BJ (cell line): ENCODE measurements at places on chromosomes 4 and X.

GRCh38 chrX:95728446-95728845 lies 956.2 kb upstream of the DIAPH2 start:
- DNase-seq, result no peak

GRCh38 chr4:8201321-8201781 lies 2.3 kb downstream of the SH3TC1 start:
- DNase-seq, result no peak

DNA sequence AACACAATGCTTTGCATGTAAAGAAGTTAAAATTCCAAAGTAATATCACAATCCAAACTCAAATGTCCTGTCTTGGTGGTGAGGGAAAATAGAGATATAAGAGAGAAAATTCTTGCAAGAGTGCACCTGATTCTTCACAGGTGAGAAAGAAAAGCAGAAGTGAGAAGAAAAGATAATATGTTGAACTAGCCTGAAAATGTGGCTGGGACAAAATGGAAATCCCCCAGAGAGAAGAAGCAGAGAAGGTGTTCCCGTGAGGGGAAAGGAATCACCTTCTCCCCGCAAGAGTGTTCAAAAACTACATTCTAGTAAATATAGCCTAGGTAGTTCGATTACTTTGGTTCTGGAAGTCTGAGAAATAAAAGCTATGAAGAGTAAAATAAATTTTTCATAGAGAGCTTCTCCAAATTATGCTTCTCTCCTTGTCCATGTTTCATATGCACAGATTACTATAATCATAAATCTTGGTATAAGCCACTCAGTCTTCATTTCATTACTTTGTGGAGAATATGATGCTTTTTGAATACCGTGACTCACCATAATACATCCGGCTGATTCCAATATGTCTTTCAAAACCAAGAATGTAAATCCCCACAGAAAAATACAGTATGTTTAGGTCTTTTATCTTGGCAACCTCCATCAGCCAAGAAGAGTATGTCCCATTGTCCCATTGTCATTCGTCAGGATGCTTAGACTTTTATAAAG lies 63.1 kb downstream of the COX18 start:
- no peak for DNase-seq

GRCh38 chr4:80321776-80322175 lies 13.8 kb upstream of the CFAP299 start:
- DNase-seq, result no peak

DNA sequence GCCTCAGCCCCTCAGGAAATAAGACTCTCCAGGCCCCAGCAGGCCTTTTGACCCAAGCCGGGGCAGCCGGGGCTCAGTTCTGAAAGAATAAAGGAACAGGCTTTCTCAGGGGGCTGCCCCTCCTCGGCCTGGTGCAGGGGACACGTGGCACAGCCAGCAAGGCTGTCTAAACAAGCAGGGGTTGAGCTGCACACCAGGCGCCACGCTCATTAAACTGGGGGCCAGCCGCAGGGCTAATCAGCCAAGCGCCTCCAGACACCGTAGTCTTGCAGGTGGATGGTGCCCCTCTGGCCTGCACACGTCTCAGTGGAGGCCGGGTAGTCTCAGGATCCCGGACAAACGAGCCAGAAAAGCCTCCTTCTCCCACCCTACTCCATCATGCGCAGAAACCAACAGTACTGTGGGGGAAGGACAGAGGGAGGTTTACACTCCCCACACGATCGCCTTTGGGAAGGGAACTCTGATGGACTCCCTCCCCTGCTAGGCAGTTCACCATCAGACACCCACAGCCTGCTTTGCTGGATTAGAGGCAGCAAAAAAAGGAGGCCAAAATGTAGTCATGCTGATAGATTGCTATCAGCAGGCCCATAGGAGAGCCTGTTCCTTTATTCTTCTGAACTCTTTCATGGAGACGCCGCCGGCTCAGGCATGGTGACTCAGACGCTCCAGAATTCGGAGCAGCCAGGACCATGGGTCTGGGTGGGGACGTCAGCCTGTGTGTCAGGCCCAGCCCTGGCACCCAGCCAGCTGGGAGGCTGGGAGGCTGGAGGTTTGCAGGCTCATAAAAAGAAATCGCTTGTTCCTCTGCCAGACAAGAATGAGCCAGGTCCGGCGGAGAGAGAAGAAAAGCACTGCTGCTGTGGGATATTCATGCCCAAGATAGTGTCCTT lies 342.4 kb downstream of the BCOR start:
- peak; percentile 74 for DNase-seq

DNA sequence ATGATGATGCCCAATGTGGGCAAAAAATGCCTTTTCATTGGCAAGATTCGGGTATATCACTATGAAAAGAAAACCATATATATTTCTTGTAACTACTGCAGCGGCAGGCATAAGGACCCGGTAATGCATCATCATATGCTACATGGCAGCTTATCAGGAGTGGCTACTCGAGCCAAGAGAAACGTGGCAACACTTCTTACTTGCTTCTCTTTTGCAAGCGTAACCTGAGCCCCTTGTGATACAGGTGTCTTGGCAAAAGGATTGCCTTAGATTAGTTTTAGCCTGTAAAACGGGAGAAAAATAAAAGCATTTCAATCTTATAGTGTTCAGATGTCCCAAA lies 280.3 kb downstream of the SPRY1 start:
- DNase-seq, result no peak

DNA sequence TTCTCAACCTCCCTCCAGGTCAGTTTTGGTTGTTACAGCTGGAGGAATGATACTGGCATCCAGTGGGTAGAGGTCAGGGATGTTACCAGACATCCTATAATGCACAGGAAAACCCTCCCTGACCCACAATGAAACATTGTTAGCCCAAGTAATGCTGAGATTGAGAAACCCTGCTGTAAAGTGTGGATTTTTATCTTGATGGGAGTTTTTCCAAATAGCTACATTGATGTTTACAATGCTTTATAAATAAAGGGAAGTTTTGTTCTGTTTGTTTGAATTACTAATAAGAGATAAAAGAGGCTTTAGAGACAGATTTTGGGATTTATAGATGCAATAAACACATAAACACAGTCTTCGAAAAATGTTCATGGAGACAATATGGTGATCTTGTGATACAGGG lies 194.0 kb upstream of the NUDT6 start:
- no peak for DNase-seq

- no peak for DNase-seq
Measured at GRCh38 chrX:19870710-19871490, 16.5 kb downstream of the SH3KBP1 start.
